Caki2 (cell line): ENCODE measurements at places on chromosomes 2 and 18.

GRCh38 chr2:174631009-174631981 lies 33.7 kb upstream of the WIPF1 start:
- DNase-seq = no peak

DNA sequence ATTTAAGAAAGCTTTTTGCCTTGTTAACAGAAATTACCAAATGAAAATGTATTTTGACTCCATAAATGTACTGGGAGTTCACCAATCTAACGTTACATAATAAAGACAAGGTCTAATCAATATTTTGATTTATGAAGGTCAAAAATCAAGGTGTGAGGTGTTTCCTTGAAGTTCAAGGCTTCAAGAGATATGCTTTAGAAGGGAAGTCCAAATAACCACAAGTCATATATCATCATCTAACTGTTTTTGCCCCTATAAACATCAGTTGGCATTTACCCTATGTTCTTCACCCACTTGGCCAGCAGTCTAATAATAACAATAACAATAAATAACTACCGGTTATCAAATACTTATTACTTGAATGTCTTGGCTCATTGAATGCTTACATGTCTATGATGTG lies 196.1 kb upstream of the ID2 start:
- DNase-seq = no peak

GRCh38 chr2:192148620-192149321 lies 46.0 kb downstream of the TMEFF2 start:
- DNase-seq = peak; percentile 53

- no peak for DNase-seq
Observed at GRCh38 chr2:170932166-170932565, 3.1 kb downstream of the GORASP2 start.

GRCh38 chr18:35095983-35096676 lies 54.9 kb downstream of the MAPRE2 start:
- no peak for DNase-seq

GRCh38 chr2:241035142-241035817 lies 36.9 kb downstream of the SNED1 start:
- no peak for DNase-seq

- no peak for DNase-seq
Observed at GRCh38 chr2:203835892-203836800, 31.4 kb upstream of the CTLA4 start.

GRCh38 chr2:238994876-238995275 lies 147.0 kb downstream of the TWIST2 start:
- no peak for DNase-seq

DNA sequence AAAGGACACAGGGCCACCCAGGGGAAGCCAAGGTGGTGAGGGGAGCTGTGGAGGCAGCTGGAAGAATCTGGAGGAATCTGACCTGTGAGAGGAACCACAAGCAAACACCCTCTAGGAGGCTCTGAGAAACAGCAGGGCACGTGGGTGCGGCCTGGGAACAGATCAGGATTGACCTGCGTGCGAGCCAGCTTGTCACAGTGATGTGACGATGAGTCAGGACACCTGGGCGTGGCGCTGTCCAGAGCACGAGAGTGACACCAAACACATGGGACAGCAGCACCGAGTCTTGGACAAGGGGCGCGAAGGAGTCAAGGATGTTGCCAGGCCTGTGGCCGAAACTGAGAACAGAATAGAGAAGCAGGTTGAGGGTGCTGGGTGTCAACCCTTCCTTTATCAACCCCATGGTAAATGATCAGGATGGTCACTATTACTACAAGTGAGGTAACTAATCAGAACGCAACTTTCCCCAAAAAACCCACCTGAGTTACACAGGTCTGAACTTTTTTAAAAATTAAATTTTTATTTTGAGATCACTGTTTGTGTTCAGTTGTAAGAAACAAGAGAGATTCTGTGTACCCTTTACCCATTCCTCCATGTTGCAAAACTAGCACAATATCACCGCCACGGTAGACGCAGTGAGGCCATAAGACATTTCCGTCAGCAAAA lies 637 bp upstream of the SFT2D3 start:
- DNase-seq = peak; percentile 91

- DNase-seq = no peak
Observed at GRCh38 chr2:31577143-31577542, 3.6 kb downstream of the SRD5A2 start.

- DNase-seq = no peak
Observed at GRCh38 chr2:16727256-16727655, 61.6 kb upstream of the CYRIA start.

DNA sequence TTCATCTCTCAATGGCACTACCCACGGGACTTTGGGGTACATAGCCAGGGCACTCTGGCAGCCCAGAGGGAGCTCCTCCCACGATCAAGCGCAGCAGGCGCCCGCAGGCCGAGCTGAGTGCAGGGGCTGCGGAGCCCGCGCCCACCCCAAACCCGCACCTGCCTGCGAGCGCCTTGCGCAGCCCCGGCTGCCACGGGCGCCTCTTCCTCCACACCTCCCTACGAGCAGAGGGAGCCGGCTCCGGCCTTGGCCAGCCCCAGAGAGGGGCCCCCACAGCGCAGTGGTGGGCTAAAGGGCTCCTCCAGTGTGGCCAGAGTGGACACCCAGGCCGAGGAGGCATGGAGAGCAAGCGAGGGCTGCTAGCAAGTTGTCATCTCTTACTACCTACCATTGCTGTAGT lies 165.2 kb downstream of the UBE2E3 start:
- no peak for DNase-seq
